ENCODE measurements at places on chromosomes 2 and 18. TPM values are rescaled to one million over a fixed set of nuclear protein-coding genes. Genes with fewer than 3 reads are reported as not detected.

The HTR2B gene
- total RNA-seq = 2.1 TPM

The GPR45 gene
- not detected for total RNA-seq

The FIGN gene
- not detected for total RNA-seq

GRCh38 chr2:118269408-118270051, 181.3 kb downstream of the INSIG2 start:
- DNase-seq = no peak

DNA sequence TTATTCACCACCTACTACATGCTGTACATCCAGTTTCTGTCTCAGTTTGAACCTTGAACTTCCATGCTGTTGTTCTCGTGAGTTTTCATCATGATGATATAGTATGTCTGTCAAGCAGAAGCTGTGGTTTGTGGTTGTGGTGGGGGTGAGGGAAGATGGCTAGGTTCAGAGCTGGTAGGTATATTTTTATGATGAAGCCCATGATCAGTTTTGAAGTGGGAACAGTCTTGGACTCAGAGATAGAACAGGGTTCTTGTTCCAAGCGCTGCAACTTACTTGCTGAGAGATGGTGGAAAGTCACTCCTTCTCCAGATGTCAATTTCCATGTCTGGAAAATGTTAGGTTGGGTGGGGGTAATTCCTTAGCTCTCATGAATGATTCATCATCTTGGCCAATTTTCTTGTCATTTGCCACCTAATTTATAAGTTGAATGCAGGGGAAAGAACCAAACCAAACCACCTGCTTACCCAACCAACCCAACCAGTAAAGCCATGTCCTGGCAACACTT, 21.6 kb downstream of the PMAIP1 start:
- peak; percentile 80 for DNase-seq
